ENCODE measurements at places on chromosomes 3 and 15.
A peak's percentile ranks its signal among the peaks of the same experiment; 100 is the strongest.

GRCh38 chr15:63517628-63518027 is 13.2 kb downstream of the USP3 start:
- DNase-seq = no peak

GRCh38 chr3:31531452-31531991 is 1.2 kb upstream of the STT3B start:
- DNase-seq = no peak

DNA sequence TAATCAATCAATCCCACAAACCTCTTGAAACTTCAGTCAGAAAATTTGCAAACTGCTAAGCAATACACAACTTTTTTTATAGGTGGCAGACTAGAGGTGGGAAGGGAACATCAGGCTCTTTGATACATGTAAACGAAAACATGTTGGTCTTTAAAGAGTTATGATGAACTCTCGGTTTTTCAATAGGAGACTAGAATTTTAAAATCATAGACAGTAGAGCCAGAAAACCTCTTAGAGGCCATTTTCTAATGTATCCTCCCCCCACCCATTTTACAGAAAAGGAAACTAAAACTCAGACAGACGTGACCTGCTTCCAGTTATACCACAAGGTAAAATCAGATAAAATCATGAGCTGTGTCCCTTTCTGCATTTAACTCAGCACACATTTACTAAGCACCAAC is 179.1 kb upstream of the LPP start:
- DNase-seq = no peak

- DNase-seq = no peak
Measured at GRCh38 chr3:70990723-70991122, 592.8 kb downstream of the FOXP1 start.

DNA sequence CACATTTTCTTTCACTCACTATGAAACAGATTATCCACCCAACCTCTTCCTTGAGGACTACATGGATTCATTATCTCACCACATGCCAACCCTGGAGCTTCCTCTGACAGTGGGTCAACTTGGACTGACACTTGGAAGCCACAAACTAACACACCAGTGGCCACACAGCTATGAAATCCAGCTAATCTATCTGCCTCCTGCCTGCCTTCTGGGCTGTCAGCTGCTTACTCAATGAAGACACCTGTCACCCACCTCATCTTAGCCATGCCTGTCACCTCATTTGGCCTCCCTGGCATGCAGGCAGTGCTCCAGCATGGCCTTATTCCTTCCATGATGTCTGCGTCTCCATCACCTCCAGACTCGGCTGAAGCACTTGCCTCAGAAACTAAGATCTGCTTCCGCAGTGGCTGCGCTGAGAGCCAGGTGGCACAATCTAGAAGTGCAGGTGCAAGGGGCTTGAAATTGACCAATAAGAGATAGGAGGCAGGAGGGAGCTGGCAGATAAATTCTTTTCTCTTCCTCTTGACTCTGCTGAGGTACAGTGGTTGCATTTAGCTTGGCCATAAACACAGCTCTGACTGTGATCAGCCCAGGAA is 105.2 kb upstream of the RNF7 start:
- no peak for DNase-seq

DNA sequence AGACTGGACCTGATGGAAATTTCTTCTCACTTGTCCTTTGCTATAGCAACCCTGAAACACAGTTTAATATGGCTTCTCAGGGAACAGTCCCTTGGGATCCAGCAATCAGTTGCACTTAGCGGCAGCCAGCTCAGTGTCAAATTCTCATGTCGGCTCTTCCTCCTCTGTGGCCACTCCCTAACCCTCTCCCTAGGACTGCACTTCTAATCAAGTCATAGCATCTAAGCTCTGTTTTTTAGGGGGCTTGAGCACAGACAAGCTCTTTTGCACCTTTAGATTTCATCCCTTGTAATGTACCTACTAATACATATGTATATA is 250.5 kb upstream of the TLE3 start:
- no peak for DNase-seq

GRCh38 chr3:63364910-63365309 is 86.8 kb downstream of the SYNPR start:
- DNase-seq = no peak

- DNase-seq = no peak
Measured at GRCh38 chr15:65204236-65204930, 6.9 kb downstream of the CILP start.

- DNase-seq = no peak
Measured at GRCh38 chr15:69465253-69465652, 12.6 kb downstream of the RPLP1 start.

DNA sequence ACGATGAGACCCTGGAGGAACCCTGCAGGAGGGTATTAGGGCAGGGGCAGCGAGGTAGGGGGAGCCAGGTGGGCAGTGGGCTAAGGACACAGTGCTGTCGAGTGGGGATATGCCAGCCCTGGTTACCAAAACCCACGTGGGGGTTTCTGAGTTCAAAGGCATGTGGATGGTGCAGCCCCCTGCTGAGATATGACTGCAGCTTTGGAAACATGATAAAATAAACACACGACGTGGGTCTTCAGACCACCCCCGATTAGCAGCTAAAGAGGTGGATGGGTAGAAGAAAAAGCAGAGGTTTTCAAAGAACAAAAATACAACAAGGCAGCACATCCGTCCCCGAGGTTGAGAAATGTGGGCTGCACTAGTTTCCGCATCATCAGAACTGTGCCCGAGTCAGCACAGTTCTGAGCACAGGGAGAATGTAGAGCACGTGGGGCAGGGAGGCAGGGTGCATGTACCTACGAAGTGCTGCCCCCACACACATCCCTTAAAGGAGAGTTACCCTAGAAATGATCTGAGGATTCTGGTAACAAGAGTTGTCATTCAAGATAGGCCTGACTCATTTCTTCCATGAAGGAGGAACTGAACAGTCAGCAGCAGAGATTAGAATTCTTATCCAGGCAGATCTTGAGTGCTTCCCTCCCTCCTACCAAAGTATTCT is 121.3 kb downstream of the RPLP1 start:
- peak; percentile 61 for DNase-seq

- no peak for DNase-seq
Measured at GRCh38 chr3:185503521-185503920, 4.7 kb upstream of the TMEM41A start.

- peak; percentile 93 for DNase-seq
Measured at GRCh38 chr3:25789596-25790556, at the start of gene OXSM. Gene OXSM, plus strand, starts transcription at chr3:25790090. Its CDS starts 931 bp downstream, at chr3:25791021.

DNA sequence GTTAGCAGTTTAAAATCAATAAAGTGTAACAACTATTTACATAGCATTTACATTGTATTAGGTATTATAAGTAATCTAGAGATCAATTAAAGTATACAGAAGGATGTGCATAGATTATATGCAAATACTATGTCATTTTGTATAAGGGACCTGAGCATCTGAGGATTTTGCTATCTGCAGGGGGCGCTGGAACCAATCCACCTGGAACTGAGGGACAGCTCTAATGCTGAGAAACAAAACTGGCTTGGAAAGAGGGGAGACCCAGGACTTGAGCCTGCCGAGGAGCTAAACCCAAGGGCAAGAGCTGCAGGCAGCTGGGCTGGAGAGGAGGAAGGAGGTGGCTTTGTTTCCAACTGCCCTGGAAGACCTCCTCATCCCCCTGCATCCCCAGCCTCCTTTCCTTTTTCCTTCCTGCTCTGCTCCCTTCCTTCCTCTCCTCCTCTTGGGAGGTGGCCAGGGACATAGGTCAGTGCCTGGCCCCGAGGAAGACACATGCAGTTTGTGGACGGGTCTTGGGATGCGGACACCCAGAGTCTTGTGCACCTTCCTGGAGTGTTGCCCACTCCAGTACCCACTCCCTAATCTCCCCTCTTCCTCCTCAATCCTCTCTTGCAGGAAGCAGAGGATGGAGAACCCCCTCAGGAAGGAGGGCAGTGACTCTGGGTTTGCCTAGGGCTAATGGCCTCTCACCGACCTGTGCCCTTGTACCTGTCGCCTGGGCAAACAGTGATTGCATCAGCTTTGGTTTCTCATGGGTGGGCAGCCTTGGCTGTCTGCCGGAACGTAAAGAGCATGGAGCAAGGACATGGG is 825 bp upstream of the RTP3 start:
- DNase-seq = peak; percentile 51

DNA sequence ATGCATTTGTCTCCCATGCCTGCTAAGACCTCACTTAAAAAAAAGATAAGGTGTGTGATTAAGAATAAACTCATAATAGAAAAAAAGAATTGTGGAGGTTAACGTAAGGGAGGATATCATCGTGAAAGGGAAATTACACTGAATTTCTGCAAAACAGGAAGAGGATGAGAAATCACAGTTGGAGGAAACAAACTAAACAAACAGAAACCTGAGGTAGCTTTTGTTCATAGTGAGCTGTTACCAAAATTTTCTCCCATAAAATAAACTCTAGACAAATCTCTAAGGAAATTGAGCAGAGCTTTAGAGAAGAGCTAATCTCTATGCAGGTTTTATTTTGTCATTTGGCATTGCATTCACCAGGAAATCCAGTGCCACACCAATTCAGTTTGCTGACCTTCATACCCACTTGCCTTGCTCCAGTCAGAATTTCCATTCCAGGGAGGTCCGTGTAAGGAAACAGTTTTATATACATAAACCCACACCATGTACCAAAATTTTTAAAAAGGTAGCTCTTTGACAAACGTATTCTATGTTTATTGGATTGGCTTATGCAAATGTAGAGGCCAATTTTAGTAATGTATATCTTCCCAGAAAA is 231.2 kb downstream of the MBNL1 start:
- DNase-seq = no peak

DNA sequence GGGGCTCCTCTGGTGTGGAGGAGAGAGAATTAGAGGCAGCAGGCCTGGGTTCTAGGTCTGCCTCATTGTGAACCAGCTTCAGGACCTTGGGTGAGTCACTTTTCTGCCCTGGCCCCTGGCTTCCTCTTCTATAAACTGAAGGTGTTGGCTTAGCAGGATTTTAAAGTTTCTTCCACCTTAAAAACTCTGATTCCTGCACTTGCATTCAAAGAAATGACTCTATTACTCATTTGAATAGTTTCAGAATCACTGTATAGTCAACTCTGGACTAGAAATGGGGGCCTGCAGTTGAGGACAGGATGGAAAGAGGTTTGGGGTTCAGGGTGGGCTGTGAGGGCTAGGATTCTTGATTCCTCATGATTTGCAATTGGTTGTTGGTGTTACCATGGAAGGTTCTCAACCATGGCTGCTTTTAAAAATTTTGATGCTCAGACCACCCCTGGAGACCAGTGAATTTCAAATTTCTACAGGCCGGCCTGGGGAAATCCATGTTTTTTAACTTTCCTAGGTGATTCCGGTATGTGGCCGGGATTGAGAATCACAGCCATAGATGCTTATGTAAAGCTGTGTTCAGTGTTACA is 19.9 kb downstream of the SMAD3 start:
- peak; percentile 66 for DNase-seq

DNA sequence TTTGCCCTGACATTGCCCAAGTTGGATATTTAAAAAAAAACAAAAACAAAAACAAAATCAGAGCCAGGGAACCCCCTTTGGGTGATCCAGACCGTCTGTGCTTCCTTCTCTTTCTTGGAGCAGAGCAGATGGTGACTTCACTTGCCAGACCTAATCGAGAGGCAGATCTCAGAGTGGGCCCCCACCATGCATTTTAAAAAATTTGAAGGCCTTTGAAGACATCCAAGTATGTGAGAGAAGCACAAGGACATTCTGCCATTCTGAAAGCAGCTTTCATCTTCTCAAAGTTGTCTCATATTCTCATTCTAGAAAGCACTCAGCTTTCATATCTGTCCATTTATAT is 93.3 kb downstream of the SV2B start:
- DNase-seq = no peak

DNA sequence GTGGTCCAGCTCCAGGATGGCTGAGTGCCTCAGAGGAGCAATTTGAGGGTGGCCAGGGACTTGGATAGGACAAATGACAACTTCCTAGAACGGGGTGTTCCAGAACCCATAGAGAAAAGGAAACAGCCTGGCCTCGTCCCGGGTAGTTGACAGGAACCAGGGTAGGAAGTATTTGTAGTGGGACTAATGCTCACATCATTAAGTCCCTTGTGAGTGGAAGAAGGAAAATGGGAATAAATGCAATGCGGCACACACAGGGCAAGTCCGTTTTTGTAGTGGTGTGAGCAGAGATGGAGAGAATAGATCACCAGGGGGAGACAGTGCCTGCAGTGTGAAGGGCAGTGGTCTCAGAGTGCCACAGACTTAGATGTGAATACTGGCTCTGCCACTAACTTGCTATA is 19.6 kb downstream of the TIMP4 start:
- peak; percentile 31 for DNase-seq

- peak; percentile 21 for DNase-seq
Measured at GRCh38 chr3:161349529-161350312, 21.6 kb downstream of the SPTSSB start.

DNA sequence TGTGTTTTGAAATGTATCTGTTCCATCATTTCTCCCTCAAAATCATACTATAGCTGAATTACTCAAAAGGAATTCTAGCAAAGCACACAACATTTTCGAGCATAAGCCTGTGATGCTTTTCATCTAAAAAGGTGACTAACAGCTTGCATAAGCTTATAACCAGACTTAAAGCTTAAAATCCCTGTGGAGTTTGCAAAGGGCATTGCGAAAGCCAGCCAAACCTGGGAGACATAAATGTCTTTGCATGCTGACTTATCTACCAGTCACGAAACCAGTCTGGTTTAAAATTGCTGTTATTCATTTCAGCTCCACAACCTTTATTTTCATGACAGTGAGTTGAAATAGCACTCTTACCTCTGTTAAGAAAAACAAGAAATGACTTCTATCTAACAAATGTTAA is 35.6 kb upstream of the LIPC start:
- no peak for DNase-seq

DNA sequence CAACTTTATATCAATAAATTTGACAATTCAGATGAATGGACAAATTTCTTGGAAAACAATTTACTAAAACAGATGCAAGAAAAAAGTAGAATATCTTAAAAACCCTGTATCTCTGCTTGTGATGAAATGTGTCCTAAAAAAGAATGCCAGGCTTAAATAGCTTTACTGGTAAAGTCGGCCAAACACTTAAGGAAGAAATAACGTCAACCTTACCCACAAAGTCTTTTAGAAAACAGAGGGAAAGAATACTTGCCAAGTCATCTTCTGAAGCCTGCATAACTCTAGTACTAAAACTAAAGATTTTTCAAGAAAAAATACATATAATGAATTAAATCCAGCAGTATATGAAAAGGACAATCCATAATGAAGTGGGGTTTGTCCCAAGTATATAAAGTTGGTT is 111.1 kb downstream of the RASA2 start:
- no peak for DNase-seq
